ENCODE measurements at places on chromosomes 5 and 9.

GRCh38 chr5:56215019-56215830 is 17.9 kb downstream of the ANKRD55 start:
- no peak for DNase-seq

GRCh38 chr5:81517462-81517861 is 123.5 kb upstream of the ACOT12 start:
- no peak for DNase-seq

DNA sequence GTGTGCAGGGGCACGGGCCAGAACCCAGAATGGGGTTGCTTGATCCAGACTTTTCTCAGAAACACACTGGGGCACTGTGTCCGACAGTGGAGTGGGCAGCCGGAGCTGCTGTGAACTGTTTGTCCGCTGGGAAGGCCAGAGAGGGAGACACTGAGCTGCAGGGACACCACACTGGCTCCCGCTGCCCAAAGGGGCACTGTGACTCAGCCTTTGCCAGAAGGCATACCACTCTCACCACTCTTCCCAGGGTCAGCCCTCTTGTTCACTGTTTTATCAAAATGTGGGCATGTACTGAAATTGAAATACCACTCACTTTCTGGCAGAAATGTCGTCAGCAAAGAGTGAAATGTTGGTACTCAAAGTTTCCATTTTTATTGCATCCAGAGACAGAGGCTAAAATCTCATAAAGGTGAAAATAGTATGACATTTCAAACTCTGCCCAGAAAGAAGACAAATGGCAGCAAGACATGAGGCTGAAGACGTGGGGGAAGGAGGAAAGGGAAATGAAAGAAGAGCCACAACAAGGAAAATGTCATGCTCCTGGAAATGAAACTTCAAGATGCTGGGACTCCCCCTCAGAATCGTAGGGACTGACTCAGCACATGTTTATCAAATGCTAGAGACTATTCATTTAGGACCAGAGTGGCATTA is 4.5 kb upstream of the IL7R start:
- DNase-seq, result no peak

GRCh38 chr9:70963554-70963953 is 157.9 kb downstream of the TRPM3 start:
- no peak for DNase-seq

DNA sequence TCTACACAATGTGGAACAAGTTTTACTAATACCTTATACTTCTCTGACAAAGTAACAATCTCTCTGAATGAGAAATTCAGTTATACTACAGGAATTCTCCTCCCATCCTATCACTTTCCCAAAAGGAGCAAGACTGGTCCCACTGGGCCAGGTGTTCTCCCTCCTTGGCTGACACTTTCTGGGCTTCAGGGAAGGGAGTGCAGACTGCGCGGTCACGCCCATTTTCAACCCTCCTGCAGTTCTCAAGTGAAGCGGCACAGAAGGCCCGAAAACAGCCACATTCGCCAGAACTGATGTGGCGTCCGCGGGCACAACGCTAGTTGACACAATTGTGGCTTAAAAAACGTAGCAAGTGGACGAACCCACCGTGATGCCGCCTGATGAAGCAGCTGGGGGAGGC is 603 bp downstream of the SAXO1 start:
- no peak for DNase-seq

GRCh38 chr5:157506981-157507780 is 47.2 kb downstream of the NIPAL4 start:
- DNase-seq, result no peak

- DNase-seq, result no peak
Measured at GRCh38 chr5:111404270-111404769, 108.0 kb downstream of the STARD4 start.
